GM23338 (cell line): ENCODE measurements at places on chromosomes 7 and 10. TPM values are rescaled to one million over a fixed set of nuclear protein-coding genes. Genes with fewer than 3 reads are reported as not detected.

GRCh38 chr10:100826031-100826651 lies 80.8 kb downstream of the PAX2 start:
- H3K4me3 ChIP-seq = peak overlapping the region; percentile 52
- DNase-seq = no peak
- H3K27me3 ChIP-seq = peaks cover 100% of the 10 kb centered on the region
- H3K27ac ChIP-seq = no peak overlapping the region
- H3K36me3 ChIP-seq = no peaks in the 10 kb centered on the region

DNA sequence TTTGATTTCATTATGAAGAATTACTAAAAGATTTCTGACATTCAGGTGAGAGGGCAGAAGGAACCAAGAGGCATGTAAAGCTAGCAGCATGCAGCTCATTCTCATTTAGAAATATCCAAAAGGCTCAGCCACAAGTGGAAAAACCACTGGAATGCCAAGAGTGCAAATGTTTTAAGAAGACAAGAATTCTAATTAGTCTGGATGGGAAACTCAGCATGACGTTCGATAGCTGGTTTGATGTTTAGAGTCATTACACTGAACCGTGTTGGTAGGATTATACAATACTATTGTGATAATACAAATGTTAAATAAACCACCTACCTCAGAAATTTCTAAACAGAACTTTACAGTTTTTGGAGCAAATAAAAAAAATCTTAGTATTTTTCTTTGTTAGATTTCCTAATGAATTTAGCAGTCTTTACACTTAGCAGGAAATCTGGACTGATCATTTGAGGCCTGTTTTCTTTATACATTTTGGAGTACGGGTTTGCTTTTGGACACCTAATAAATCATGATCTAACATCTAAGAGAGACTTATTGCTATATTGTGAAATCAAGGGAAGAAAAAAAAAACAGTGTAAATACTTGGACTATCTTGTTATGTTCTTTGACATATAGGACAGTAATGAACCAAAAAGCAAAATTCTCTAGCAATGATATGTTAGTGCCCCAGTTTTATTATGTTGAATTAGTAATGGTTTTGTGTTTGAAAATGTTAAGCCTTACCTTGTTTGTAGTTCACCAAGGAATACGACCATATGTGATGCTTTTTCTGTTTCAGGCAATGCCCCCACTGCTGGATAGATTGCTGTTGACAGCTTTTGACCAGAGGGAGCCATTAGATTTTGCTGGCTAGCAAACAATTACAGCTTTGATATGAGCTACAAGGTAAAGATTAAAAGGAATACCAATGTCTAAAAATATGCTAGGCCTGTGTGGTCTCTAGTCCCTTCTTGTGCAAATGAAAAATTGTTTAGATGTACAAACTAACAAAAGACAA lies 354.1 kb upstream of the SEMA3A start:
- peak; percentile 60 for DNase-seq
- H3K36me3 ChIP-seq = no peaks in the 10 kb centered on the region
- H3K4me1 ChIP-seq = 0 out of 2 replicates have a peak, but pooled peaks cover 11% of the 10 kb centered on the region
- no peak overlapping the region for H3K4me3 ChIP-seq

DNA sequence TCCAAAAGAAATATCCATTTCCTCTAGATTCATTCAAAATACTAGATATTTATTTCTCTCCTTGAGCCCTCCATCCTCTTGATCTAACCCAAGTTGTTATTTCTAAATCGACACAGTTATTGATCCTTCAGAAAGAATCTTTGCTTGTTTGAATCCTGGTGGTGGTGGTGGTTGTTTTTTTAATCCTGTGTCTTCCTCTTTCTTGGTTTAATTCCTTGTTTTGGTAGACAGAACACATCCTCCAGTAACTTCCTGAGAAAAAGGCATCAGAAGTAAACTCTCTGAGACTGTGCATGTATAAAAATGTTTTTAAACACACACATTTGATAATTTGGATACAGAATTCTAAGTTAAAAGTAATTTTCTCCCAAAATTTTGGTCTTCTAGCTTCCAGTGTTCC lies 49.9 kb downstream of the SIRT1 start:
- H3K27ac ChIP-seq = 0 out of 2 replicates have a peak overlapping the region, but pooled peaks have one; percentile 21
- 0 out of 2 replicates have a peak, but pooled peaks cover 3% of the 10 kb centered on the region for H3K36me3 ChIP-seq
- no peaks in the 10 kb centered on the region for H3K27me3 ChIP-seq
- H3K4me1 ChIP-seq = peaks cover 6% of the 10 kb centered on the region; the same call in 1 of the 2 replicates
- no peak overlapping the region for H3K4me3 ChIP-seq

DNA sequence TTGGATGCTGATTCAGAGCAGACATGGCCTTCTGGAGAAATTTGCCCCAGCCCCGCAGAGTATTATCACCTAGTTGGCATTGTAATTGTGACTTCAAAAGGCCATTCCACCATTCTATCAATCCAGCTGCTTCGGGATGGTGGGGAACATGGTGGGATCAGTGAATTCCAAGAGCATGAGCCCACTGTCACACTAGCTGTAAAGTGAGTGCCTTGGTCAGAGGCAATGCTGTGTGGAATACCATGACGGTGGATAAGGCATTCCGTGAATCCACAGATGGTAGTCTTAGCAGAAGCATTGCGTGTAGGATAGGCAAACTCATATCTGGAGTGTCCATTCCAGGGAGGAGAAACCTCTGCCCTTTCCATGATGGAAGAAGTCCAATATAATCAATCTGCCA lies 13.3 kb upstream of the TMEM248 start:
- no peak for DNase-seq
- H3K36me3 ChIP-seq = no peaks in the 10 kb centered on the region
- no peak overlapping the region for H3K27ac ChIP-seq
- no peaks in the 10 kb centered on the region for H3K4me1 ChIP-seq
- no peak overlapping the region for H3K4me3 ChIP-seq

DNA sequence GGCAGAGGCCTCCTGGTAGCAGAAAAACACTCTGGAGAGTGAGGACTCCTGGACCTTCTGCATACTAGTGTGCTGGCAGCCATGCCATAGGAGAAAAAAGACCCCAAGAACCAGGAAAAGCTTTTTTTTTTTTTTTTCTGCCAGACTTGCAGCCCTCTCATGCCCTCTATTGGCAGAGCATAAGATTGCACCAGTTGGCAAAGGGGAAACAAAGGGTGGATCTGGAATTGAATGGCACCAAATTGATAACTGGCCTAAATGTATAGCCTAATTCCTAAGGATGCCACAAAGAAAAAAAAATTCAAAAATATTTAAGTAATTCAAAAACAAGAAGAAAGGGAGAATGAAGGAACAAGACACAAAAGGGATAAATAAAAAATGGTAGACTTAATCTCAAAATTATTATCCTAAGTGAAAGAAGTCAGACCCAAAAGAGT lies 112.5 kb upstream of the GHITM start:
- no peaks in the 10 kb centered on the region for H3K4me1 ChIP-seq
- peak; percentile 73 for DNase-seq
- no peaks in the 10 kb centered on the region for H3K27me3 ChIP-seq
- H3K4me3 ChIP-seq = no peak overlapping the region
- H3K27ac ChIP-seq = no peak overlapping the region
- no peaks in the 10 kb centered on the region for H3K36me3 ChIP-seq

GRCh38 chr7:111075498-111075897 lies 15.4 kb upstream of the LRRN3 start:
- H3K36me3 ChIP-seq = no peaks in the 10 kb centered on the region
- no peak overlapping the region for H3K27ac ChIP-seq
- peaks cover 30% of the 10 kb centered on the region for H3K4me1 ChIP-seq

GRCh38 chr7:149869291-149869650 lies 4.5 kb upstream of the ATP6V0E2 start:
- no peaks in the 10 kb centered on the region for H3K36me3 ChIP-seq
- no peak for DNase-seq
- no peak overlapping the region for H3K27ac ChIP-seq

DNA sequence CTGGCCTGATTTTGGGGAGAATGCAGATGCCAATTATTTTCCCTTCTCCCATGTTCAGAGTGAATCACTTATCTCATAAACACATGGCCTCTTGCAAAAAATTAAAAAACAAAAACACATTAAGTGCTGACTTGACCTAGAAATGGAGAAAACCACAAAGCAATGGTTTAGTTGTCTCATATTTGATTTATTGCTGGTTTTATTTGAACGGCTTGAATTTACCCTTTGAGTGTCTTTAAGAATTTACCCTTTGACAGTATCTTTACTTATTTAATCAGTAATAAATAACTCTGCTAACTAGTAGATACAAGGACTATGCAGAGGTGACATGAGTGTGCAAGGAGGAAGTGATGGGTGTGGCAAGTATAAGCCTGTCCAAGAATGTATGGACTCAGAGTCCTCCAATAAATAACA lies 68.1 kb upstream of the GSDME start:
- H3K36me3 ChIP-seq = no peaks in the 10 kb centered on the region; the same call in 1 of the 2 replicates
- no peak overlapping the region for H3K27ac ChIP-seq
- H3K4me1 ChIP-seq = no peaks in the 10 kb centered on the region
- H3K4me3 ChIP-seq = no peak overlapping the region
- H3K27me3 ChIP-seq = no peaks in the 10 kb centered on the region

DNA sequence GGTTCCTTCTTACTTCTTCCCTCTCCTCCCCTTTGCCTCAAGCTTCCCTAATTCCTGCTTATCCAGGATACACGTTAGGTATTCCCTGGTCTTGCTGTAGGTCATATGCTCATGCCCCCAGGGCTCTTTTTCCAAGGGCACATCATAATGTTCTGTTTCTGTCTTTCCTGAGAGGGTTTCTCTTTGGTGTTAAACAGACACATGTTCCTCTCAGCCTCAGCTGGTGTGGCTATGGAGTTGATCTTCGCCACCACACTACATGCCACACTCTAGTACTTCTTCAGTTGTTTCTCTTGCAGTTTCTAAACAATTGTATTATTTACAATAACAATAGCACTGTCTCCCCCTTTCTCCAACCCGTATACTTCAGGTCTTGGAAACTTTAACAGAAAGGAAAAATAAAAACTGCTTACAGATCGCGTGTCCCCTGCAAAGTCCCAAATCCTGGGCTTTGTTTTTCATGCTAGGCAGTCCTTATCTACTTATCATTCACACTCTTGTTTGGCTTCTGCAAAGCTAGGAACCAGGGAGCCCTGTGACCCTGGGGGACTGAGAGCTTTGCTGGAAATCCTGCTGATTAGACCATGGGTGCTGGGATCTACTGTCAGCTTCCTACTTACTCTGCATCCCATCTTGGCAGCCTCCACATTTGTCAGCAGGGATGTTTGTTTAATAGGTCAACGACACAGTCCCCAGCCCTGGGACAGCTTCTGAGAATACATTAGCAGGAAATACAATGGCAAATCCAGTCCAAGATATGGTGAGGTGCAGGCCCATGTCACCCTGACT lies 193.9 kb upstream of the BMPER start:
- H3K4me1 ChIP-seq = peaks cover 11% of the 10 kb centered on the region
- H3K27ac ChIP-seq = no peak overlapping the region
- peak; percentile 5 for DNase-seq
- no peaks in the 10 kb centered on the region for H3K36me3 ChIP-seq
- H3K4me3 ChIP-seq = no peak overlapping the region

GRCh38 chr7:73832806-73833205 lies 2.0 kb downstream of the CLDN4 start:
- H3K27me3 ChIP-seq = no peaks in the 10 kb centered on the region
- DNase-seq = no peak
- H3K4me3 ChIP-seq = no peak overlapping the region
- H3K27ac ChIP-seq = peak overlapping the region; percentile 94; the same call in 1 of the 2 replicates

DNA sequence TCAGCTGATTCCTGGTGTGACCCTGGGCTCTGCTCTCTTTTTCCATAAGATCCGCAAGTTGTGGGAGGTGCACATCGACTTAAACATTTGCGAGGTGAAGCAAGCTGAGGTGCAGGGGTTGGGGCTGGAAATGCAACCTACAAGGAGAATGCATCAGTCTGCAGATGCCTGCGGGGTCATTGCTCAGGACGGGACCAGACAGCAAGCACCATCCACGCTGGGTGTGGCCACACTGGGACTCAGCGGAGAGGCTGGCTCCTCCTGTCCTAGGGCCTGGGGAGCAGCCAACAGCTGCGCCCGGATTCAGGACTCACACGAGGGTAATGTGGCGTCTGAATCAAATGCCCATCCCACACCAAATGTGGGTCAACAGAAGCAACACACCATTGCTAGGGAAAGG lies 33.8 kb downstream of the STK32C start:
- H3K27me3 ChIP-seq = no peaks in the 10 kb centered on the region
- H3K27ac ChIP-seq = no peak overlapping the region
- no peaks in the 10 kb centered on the region for H3K36me3 ChIP-seq
- no peak overlapping the region for H3K4me3 ChIP-seq
- no peak for DNase-seq

- peak; percentile 85 for DNase-seq
- no peaks in the 10 kb centered on the region for H3K27me3 ChIP-seq
- 0 out of 2 replicates have a peak overlapping the region, but pooled peaks have one; percentile 64 for H3K27ac ChIP-seq
- H3K4me1 ChIP-seq = peaks cover 32% of the 10 kb centered on the region; the same call in 1 of the 2 replicates
Observed at GRCh38 chr7:101121991-101122932, 4.6 kb upstream of the SERPINE1 start.

DNA sequence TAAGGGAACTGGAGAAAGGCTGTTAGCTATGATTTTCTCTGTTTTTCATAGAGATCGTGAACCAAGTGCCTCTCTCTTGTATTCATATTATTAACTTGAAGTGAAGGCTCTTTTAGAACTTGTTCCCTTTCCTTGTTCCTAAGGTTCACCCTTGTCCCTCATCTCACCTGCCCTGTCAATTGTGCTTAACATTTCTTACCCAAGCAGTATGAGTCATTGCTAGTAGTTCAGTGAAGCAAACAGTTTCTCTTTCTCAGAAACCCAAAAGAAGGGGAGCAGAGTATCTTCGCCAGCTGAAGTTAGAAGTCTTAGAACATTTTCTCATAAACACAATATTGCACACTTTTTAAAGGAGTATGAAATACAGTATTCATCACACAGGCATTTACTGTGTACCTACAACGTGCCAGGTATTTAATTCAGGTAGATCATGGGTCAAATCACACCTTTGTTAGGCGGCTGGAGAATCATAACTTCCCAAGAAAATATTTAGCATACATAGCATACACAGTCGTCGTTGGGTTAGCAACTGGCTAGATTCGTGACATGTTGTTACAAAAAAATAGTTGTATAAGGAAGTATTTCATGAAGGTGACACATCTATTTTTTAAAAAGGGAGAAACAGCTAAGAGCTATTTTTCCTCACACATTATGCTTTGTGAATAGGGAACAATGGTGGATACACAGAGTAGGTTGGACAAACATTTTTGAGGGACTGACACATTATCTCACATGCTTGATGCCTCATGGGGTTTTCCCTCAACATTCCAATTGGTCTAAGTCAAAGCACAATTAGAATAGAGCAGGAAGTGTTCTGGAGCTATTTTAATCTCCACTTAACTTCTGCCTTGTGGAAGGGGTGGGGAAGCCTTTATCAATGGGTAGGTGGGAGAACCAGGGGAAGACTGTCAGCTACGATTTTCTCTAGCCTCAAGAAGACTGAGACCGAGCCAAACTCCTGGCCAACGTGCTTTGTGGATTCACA lies 13.2 kb downstream of the HDAC9 start:
- peak; percentile 60 for DNase-seq
- H3K36me3 ChIP-seq = no peaks in the 10 kb centered on the region
- peaks cover 8% of the 10 kb centered on the region for H3K4me1 ChIP-seq
- H3K27ac ChIP-seq = peak overlapping the region; percentile 7; the same call in 1 of the 2 replicates
- no peak overlapping the region for H3K4me3 ChIP-seq
- no peaks in the 10 kb centered on the region for H3K27me3 ChIP-seq

GRCh38 chr7:55020466-55020871 lies 1.7 kb downstream of the EGFR start:
- no peak for DNase-seq
- H3K27ac ChIP-seq = no peak overlapping the region
- peak overlapping the region; percentile 69 for H3K4me3 ChIP-seq

SPDYE16 gene
- not detected in 2 replicates for total RNA-seq

ZNF503 gene
- total RNA-seq = 0.04 TPM in 1 of 2 replicates, not detected in the other

HMX2 gene
- total RNA-seq = 0.97 and 2.6 TPM in 2 replicates

COPG2 gene
- total RNA-seq = 66.3 and 72.4 TPM in 2 replicates
